ENCODE measurements at places on chromosomes 1 and 21.
A peak's percentile ranks its signal among the peaks of the same experiment; 100 is the strongest.

- no peak for DNase-seq
Measured at GRCh38 chr1:180387413-180387812, 115.0 kb downstream of the ACBD6 start.

GRCh38 chr1:204782118-204782700 is 88.5 kb upstream of the NFASC start:
- no peak for DNase-seq

DNA sequence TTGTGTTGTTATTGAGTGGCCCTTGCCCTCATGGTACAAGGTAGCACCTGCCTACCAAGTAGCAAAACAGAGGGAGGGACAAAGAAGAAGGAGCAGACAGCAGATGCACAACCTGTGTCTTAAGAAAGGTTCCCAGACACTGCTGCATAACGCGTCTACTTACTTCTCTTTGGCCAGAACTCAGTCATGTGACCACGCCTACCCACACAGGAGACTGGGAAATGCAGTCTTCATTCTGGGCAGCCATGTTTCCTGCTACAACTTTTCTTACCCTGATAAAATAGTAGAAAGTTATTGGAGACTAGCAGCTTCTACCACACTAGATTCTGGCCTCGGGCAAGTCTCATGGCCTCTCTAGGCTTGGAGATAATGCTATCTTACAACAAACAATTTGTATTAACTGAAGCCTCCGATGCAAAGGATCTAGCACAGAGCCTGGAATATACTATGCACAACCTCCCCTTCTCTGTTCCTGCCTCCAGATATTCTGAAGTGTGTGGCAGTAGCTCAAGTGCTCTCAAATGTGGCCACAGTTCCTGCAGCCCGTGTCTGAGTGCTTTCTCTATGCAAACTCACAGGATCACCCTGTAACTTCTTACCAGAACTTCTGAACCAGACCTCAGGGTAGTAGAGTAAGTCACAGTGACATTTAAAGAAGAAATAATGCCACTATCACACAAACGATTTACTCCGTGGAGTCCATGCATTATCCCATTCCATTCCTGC is 34.1 kb upstream of the BTG2 start:
- DNase-seq = no peak

DNA sequence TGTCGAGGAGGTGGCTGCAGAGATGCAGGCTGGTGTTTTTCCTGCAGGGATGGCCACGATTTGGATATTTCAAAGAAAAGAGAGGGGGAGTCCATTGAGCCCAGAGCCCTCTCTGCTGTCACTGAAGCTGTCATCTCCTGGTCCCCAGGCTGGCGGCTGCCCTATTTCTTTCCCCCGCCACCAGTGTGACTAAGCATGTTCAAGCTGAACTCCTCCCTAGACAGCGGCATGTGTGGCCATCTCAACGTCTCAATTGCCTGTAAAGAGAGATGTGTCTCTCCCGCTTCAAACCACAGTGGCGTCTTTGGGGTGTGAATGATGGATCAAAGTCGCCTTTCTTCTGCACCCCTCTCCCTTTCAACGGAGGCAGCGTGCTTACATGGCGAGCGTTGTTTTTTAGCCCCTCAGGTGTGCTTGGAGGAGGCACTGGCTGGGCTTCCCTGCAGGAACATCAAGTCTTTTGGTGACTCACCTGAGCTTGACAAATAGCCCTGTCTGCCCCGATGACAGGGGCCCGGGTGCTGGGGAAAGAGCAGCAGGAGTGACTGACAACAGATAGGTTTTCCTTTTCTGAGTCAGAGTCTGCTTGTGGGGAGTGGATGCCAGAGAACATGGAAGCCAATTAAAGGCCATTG is 346.4 kb upstream of the AJAP1 start:
- DNase-seq = no peak

DNA sequence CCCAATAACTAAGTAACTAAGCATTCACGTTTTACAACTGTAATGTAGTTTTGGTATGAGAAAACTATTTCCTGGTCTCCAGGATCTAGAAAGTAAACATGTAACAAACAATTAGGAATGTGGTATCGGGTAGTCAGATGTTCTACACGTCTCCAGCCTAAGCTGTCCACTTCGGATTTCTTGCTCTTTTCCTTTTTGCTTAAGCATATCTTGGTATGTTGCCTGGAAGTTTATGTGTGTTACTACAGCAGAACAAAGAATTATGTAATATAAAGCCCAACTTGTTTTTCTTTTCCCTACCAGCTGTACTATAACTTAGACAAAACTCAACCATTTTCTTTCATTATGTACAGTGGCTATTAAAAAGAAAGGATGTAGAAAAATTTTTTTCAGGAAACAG is 20.4 kb upstream of the WARS2 start:
- DNase-seq = no peak

GRCh38 chr21:40433538-40433937 is 413.4 kb downstream of the DSCAM start:
- DNase-seq = no peak

- DNase-seq = no peak
Measured at GRCh38 chr21:32413697-32414578, 1.4 kb downstream of the EVA1C start.

DNA sequence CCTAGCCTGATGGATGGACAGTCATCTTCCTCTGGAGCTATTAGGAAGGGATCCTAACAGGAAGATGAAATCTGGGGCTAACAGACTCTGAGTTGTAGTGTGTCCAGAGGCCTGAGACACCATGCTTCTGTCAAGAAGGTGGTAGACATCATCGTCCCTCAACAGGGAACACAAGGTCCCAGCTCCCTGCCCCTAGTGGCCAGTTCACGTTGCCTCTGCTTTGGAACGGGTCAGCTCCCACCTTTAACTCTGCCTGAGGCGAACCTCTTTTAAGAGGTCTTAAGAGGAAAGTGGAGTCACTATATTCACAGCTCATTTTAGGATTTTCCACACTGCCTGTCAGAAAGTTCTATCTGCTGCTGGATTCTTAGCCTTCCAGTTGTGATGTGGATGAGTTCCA is 28.3 kb downstream of the LRRC71 start:
- no peak for DNase-seq

DNA sequence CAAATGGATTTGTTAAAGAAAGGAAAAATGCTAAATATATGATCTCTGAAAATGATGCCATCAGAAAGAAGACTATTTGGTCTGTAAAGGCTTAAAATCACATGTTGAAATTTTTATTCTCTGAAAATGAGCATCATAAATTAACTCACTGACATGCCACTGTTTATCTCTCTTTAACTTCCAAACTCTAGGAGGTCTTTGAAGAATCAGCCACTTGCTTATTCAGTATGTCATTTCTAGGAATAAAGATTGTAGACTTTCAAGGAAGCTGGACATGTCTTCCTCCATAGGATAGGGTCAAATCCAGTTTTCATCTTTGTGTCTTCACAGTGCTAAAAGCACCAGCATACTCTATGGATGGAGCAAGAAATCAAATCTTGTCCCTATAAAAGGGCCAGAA is 147.6 kb downstream of the FMN2 start:
- no peak for DNase-seq

DNA sequence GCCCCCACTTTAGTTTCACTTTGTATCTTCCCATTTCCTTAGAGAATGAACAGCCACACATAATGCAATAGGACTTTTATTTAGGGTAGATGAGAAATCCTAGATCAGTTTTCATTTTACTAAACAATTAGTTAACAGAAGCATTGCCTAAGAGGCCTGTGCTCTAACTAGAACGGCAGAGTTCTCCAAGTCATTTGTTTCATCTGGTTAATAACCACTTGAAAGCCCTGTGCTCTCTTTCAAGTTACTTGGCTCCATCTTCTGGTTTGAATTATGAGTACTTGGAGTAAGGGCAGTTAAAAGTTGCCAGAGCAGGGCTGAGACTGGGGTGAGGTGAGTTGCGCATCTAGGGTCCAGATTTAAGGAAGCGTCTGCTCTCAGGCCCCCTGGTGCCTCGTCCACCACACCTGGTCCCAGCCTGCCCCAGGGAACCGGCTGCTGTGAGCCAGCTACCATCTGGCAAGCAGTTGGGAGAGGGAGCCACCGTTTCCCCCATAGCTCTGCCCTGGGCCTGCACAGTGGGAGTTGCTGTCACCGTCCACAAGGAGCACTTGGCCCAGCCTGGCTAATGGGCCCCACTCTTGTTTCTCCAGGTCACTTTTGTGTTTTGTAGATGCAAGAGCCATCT is 18.1 kb upstream of the SLC44A3 start:
- DNase-seq = no peak

DNA sequence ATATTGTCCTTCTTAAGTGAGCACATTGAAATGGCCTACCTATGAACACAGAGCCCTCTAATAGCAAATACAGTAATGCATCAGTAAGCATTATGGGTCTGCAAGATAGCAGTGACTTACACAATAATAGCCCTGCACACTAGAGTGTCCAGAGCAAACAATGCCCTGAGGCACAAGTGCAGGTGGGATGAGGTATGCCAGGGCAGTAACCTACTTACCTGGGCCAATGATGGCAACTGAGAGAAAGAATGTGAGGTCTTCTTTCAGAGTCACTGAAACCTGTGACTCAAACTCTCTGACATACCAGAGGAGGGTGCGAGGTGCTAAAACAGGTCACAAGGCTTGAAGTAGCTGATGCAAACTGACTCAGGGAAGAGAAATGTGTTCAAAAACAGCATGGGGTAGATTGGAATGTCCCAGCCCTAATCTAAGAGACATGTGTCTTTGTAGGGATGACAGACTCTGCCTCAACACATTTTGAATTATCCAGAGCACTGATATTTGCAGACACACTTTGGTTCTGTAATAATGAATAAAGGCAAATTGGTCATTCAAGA is 168.5 kb upstream of the RUNX1 start:
- no peak for DNase-seq

- DNase-seq = no peak
Measured at GRCh38 chr1:229064320-229065168, 206.4 kb upstream of the RAB4A start.

GRCh38 chr21:44395260-44395659 is 41.8 kb downstream of the TRPM2 start:
- DNase-seq = no peak

- no peak for DNase-seq
Measured at GRCh38 chr1:161838885-161839284, 72.8 kb downstream of the ATF6 start.

DNA sequence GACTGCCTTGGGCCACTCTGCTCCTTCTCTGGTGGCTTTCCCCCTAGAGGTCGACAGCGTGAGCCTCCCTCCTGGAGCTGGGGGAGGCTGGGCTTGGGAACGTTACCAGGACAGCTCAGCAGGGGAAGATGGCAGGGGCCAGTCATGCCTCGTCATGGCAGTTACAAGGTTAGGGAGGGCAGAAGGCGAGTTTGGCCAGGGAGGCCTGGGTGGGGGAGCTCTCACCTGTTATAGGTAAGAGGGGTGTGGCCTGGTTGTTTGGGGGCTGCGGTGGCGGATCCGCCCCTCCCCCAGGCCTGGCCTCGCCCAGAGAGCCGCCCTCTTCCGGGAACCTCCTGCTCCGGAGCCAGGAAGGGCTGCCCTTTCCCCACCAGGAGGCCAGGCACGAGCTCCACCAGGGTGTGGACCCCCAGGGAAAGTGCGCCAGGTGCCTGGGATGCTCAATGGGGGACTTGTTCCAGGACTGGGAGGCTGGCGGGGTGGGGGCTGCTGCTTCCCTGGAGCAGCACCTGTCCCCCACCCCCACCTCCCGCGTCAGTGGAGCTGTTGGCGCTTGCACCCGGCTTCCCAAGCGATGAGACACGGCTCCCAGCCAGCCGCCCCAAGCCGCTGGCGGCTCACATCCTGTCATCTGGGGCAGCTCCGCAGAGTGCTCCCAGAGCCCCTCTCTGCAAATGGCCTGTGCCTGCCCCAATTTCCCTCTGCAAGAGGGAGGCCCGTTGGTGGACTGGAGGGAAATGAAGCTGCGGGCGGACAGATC is 23.6 kb upstream of the PKP1 start:
- no peak for DNase-seq

DNA sequence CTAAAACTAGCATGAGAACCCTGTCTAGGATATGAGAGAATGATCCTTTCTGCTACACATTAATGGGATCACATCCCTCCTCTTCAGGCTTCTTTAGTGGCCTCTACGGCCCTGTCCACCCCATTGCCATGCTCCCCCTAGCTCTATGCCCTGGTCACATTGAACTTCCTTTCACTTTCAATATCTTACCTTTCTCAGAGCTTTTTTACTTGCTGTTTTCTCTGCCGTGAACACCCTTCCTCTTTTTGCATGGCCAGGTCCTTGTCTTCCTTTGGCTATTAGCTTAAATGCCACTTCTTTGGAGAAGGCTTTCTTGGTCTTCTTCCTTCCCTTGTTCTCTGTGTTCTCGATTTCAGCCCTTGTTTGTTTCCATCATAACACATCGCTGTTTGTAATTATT is 97.4 kb downstream of the GIPC2 start:
- DNase-seq = no peak

- DNase-seq = no peak
Measured at GRCh38 chr1:88892357-88892877, 1.1 kb upstream of the GTF2B start.

- no peak for DNase-seq
Measured at GRCh38 chr1:50228871-50229384, 120.2 kb downstream of the ELAVL4 start.

DNA sequence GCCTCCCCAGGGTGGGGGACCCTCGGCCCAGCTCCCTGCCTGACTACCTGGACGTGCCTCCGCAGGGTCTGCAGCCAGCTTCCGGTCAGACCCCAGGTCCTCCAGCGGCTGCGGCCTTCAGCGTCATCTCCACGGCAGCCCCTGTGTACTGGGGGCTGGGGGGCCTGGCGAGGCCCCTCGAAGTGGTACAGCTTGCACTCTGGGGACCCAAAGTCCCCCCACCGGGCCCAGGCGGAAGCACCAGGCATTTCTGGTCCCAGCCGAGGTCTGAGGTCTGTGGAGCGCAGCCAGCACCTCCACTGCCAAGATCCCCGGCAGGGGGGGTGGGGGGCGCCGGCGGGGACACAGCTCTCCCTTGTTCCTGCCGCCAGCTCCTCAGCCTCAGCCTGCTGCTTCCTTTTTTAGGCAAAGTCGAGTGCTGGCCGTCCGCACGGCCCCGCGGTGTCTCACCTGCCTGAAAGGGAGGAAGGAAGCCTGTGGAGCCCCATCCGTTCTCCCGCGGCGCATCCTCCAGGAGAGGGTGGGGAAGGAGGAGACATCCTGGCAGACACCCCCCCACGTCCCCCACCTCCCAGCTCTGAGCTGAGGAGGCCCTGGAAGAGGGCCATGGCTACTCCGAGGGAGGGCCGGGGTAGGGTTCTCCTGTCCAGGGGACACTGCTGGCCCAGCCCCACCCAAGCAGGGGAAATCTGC is 1.2 kb upstream of the VWA1 start:
- DNase-seq = no peak

GRCh38 chr1:221429264-221429663 is 312.6 kb downstream of the DUSP10 start:
- DNase-seq = no peak

- no peak for DNase-seq
Measured at GRCh38 chr1:4375812-4376211, 278.6 kb upstream of the AJAP1 start.

GRCh38 chr1:238141353-238141752 is 250.6 kb upstream of the ZP4 start:
- no peak for DNase-seq

GRCh38 chr1:165383067-165383466 is 26.6 kb upstream of the LMX1A start:
- no peak for DNase-seq

- peak; percentile 77 for DNase-seq
Measured at GRCh38 chr1:7667625-7668218, 103.4 kb upstream of the VAMP3 start.

GRCh38 chr1:167661527-167662426 is 31.7 kb downstream of the RCSD1 start:
- no peak for DNase-seq
